ENCODE measurements at places on chromosomes 12 and 14.

DNA sequence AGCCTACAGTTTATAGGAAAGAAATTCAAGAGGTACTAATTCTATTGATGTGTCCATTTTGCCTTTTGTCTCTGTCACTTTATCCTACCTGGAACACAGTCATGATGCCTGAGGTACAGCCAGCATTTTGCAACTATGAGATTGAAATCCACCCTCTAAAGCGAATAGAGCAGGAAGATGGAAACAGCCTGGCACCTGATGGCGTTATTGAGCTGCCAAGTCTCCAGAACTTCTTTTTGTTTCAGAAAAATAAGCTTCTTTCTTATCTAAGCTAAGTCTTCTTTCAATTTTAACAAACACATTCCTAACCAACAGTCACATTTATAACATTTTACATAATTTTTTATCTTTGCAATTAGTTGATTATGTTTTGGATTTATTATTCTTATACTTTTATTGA, 182.1 kb downstream of the PAWR start:
- no peak for DNase-seq

- DNase-seq, result no peak
Measured at GRCh38 chr14:63453443-63453936, 89.7 kb downstream of the PPP2R5E start.

GRCh38 chr14:68747393-68747792, 45.5 kb downstream of the ZFP36L1 start:
- DNase-seq, result no peak

- DNase-seq, result no peak
Measured at GRCh38 chr14:29798811-29799210, 128.8 kb downstream of the PRKD1 start.

DNA sequence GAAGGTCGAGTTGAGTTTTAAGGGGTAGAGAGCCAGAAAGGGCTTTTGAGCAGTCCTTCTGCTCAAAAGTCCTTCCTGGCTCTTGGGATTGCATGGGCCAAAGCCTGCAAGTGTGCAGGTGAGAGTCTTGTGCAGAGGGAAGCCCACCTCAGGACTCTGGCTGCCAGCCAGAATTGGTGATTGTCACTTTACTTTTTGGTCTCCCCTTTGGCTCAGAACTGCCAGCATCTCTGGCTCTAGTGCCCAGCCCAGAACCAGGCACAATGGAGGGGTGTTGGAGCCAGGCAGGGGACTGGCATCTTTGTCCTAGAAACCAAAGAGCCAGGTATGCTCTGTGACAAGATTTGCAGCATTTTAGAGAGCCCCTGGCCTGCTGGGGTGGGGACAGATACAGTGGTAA, 23.5 kb downstream of the FAM222A start:
- no peak for DNase-seq

DNA sequence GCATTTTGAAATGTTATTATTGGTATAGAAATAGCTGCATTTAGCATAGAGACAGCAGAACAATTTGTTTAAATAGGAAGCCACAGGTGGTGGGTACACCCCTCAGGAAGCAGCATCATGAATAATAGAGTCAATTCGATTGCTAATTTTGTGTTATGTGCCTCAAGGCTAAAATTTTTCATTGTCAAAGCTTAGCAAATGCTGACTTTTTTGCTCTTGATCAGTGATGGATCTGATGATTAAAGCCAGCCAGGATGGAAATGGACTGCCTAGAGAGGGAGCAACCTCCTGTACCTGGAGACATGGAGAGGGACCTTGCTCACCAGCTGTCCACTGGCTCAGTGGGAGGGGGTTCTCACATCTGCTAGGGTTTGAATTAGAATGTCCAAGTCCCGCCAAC, 4.5 kb upstream of the KRT8 start:
- no peak for DNase-seq

DNA sequence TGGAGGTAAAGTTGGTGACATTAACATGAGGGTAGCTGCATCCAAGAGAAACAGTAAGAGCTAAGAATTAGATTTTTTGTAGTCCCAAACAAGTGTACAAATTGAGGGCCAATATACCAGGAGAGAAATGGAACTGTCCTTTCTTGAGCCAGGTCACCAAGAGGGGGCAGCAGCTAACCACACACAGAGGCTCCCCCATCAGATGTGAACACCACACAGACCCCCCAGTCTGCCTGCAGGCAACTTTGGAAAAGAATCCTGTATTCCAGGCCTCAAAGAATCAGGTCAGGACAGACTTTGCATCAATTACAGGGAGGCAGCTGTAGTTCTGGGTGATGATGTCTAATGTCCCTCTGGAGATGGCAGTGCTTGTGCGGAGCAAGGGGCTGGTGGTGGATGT, 77.9 kb downstream of the SPTB start:
- peak; percentile 26 for DNase-seq

- DNase-seq, result no peak
Measured at GRCh38 chr12:98211909-98212695, 303.3 kb upstream of the TMPO start.

GRCh38 chr12:25566202-25566949, 13.3 kb upstream of the LMNTD1 start:
- DNase-seq, result no peak

DNA sequence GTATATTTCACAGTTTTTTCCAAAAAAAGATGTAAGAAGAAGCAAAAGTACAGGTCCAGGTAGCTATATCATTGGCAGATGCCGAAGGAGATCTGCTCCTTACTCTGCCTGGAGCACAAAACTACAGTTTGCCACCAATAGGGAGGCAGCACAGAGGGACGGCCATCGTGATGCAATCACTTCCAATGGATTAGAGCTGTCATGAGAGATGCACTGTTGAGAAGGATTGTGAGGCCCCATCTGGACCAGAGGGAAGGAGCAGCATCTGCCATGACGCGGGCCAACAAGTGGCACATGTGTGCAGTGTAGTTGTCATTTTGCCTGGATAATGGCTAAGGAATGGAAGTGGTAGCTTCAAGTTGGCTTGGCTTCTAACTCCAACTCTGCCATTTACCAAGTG, 318.8 kb upstream of the FKBP4 start:
- DNase-seq, result no peak

GRCh38 chr12:19482551-19483109, 43.3 kb downstream of the AEBP2 start:
- DNase-seq, result peak; percentile 63

- no peak for DNase-seq
Measured at GRCh38 chr14:103434868-103435442, 49.7 kb downstream of the MARK3 start.

DNA sequence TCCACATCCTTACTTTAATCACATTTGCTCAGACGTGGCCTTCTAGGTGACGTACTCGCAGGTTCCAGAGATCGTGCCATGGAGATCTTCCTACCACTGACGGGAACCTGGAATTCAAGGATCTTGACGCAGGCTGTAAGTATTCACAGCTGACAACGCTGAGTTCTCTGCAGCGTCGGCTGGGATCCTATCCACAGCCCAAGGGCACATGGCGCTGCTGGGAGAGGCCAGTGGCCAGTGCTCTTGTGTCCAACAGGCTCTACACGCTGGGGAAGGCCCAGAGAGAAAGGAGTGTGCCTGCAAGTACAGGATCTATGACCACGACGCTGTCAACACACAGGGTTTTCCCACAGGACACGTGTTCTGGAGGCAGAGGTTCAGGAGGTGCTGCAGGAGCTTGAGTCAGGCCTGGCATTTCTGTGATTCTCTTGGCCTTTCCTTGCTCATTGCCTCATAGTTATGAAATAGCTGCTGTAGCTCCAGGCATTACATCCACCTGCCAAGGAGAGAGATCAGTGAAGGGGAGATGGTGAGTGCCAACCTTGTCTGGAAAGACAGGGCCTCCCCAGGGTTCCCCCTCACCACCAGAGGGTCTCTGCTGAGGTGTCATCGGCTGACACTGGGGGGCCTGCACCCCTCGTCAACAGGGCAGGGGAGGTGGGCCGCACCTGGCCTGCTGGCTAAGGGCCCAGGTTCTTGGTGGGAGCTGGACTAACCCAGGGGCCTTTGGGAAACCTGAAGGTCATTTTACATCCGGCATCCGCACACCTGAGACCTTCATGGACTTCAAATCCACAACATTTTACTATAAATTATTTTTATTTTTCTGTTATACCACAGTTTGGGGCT, 21.3 kb downstream of the LRCOL1 start:
- no peak for DNase-seq

GRCh38 chr12:130137040-130138018, 24.9 kb upstream of the FZD10 start:
- no peak for DNase-seq

- DNase-seq, result no peak
Measured at GRCh38 chr12:105967038-105967776, 171.5 kb downstream of the NUAK1 start.

GRCh38 chr12:18888047-18888446, 150.1 kb downstream of the CAPZA3 start:
- no peak for DNase-seq

GRCh38 chr12:124655698-124656516, 88.5 kb upstream of the NCOR2 start:
- no peak for DNase-seq

DNA sequence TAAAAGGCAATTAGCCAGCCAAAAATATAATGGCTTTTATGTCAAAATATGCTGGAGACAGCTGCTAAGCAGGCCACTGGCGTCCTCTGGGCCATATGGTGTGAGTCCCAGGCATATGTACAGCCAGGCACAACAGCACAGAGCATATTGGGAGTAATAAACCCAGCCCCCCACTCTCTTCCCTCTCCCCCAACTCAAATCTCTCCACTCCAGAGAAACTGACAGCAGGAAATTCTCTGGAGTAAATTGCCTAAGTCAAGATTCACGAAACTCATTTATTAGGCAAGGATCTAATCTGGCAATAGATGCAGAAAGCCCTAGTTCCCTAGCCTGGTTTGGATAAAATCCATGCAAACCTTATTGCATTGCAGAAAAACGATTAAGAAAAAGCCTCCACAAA, 147.9 kb upstream of the SEL1L start:
- DNase-seq, result no peak

GRCh38 chr12:71737197-71737596, 17.5 kb upstream of the RAB21 start:
- DNase-seq, result no peak

- DNase-seq, result no peak
Measured at GRCh38 chr14:75262641-75263040, 16.0 kb upstream of the FOS start.

- DNase-seq, result no peak
Measured at GRCh38 chr14:36512585-36513003, 7.4 kb downstream of the NKX2-1 start.

- peak; percentile 81 for DNase-seq
Measured at GRCh38 chr14:72714094-72714493, 179.8 kb downstream of the DPF3 start.

- no peak for DNase-seq
Measured at GRCh38 chr12:24045816-24046257, 96.4 kb upstream of the SOX5 start.

- DNase-seq, result no peak
Measured at GRCh38 chr12:98893126-98893674, 248.1 kb downstream of the APAF1 start.

GRCh38 chr12:99910342-99910741, 74.4 kb downstream of the ANKS1B start:
- DNase-seq, result no peak

GRCh38 chr14:73295198-73295796, 58.0 kb downstream of the PAPLN start:
- no peak for DNase-seq

- DNase-seq, result no peak
Measured at GRCh38 chr12:26001530-26001929, 43.0 kb downstream of the RASSF8 start.

- no peak for DNase-seq
Measured at GRCh38 chr14:60204104-60204842, 39.1 kb upstream of the DHRS7 start.

- peak; percentile 85 for DNase-seq
Measured at GRCh38 chr12:107402041-107403022, 283.3 kb upstream of the PWP1 start.

- no peak for DNase-seq
Measured at GRCh38 chr12:12786351-12786705, 869 bp downstream of the APOLD1 start.

GRCh38 chr14:95195031-95195430, 37.7 kb upstream of the DICER1 start:
- DNase-seq, result no peak

GRCh38 chr12:105761075-105761474, 377.7 kb downstream of the NUAK1 start:
- no peak for DNase-seq

GRCh38 chr12:53538209-53538689, 31.0 kb upstream of the NPFF start:
- DNase-seq, result no peak

GRCh38 chr12:66653796-66654195, 25.1 kb downstream of the GRIP1 start:
- no peak for DNase-seq

DNA sequence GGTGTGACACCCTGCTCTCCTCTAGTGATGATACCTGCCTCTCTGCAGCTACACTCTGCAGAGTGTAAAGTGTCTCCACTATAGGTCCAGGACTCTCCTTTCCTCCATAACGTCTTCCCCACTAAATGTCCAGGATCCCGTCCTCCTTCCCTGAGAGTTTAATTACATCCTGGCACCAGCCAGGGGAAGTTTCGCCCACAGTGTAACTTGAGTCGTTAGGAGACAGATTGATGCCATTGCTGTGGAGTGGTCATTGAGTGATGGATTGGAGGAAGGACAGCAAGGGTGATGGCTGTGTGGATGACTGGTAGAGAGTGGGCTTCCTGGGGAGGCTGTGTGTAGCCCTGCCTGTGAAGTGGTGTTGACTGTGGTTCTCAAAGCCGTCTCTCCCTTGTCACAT, 84.0 kb upstream of the TMEM132D start:
- DNase-seq, result no peak

GRCh38 chr12:20588042-20588441, 107.1 kb upstream of the SLCO1C1 start:
- no peak for DNase-seq

- no peak for DNase-seq
Measured at GRCh38 chr12:52054231-52054832, 3.1 kb downstream of the NR4A1 start.

- no peak for DNase-seq
Measured at GRCh38 chr14:75470238-75470797, 42.5 kb downstream of the JDP2 start.

- DNase-seq, result no peak
Measured at GRCh38 chr14:69373104-69373503, 25.0 kb downstream of the ERH start.

DNA sequence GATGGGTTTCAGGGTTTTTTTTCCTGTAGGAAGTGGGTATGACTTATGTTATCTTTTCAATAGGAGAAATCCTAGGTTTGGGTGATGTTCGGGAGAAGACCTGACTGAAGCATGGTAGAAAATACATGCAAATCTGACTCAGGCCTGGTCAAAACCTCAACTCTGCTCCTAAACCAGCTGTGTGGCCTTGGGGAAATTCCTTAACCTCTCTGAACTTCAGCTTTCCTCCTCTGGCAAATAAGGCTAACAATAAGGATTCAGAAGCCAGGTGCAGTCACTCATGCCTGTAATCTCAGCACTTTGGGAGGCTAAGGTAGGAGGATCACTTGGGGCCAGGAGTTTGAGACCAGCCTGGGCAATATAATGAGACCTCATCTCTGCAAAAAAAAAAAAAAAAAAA, 148.5 kb downstream of the PHETA1 start:
- DNase-seq, result no peak

Data from activated naive CD4-positive, alpha-beta T cell treated with anti-CD3 and anti-CD28 coated beads for 36 hours (primary cell).